Liver (tissue), 10 donors: ENCODE measurements at places on chromosomes 2 and 18.

DNA sequence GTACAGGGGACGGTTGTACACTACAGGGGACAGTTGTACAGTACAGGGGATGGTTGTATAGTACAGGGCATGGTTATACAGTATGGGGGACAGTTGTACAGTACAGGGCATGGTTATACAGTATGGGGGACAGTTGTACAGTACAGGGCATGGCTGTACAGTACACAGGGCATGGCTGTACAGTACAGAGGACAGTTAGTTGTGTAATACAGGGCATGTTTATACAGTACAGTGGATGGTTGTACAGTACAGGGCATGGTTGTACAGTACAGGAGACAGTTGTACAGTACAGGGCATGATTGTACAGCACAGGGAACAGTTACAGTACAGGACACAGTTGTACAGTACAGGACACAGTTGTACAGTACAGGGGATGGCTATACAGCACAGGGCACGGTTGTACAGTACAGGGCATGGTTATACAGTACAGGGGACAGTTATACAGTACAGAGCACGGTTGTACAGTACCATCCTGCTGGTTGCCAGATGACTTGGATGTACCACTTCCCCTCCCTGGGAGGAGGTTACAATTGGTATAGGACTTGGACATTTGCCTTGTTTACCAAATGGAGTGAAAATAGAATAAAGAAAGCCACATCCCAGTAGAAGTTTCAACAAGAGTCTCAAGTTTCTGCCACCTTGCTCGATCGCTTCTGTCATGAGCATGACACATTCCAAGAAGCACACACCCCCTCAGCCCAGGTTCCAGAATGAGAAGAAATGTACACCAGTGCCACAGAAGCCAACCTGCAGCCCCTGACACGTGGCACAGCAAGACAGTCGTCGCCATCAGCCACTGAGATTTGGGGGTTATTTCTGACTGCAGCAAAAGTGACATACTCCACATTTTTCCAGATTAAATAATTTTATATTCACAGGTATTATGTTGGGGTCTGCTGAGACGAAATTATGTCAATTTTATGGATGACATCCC is 16.0 kb downstream of the CYRIA start:
- no peak for DNase-seq

DNA sequence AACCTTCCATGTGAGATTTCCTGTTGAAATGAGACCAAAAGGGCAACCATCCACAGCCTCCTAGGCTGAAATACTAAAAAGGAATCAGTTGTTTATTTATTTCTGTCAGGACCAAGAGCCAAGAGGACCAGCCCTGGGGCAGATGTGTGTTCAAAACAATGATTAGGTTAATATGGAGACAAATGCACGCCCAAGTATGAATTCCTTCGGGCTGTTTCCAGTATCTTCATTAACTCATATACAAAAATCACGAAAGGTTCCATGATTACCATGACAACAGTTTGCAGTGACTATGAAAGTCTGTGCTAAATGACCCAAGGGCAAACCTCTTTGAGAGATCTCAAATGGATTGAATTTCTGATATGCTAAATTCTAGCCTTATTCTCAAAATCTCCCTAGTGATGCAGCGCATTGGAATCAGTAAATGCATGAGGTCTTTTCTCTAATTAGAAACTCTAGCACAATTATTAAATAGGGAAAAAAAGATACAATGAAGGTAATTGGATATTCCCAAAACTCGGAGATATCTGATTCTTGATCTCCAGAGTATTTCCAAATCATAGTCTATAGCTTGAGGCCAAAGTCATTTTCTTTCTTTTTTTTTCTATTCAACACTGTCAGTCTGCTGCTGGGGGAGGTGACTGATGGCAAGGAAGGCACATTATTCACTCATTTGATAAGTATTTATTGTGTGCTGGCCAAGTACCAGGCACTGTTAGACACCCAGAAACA is 35.6 kb downstream of the VIT start:
- no peak for DNase-seq

- no peak for DNase-seq
These were observed 349.1 kb downstream of the ANAPC1 start for GRCh38 chr2:111534910-111535352.

DNA sequence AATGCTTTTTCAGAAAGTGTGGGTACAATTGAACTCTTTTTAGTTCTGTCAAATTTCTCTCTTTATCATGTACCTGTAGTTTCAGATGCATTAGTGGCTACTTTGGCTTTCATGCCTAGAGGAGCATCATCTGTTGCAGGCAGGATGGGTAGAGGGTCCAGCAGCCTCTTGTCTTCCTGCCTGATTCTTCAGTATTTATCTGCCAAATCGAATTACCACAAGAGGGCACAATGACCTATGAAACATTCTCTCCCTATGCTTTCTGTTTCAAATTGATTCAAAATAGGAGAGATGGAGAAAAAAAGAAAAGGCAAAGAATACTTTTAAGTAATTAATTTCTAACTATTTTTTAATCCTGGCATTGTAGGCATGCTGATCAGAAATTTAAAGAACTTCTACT is 477.2 kb downstream of the TRIB2 start:
- no peak for DNase-seq

- no peak for DNase-seq
These were observed 129.5 kb upstream of the TRIB2 start for GRCh38 chr2:12587228-12587627.

DNA sequence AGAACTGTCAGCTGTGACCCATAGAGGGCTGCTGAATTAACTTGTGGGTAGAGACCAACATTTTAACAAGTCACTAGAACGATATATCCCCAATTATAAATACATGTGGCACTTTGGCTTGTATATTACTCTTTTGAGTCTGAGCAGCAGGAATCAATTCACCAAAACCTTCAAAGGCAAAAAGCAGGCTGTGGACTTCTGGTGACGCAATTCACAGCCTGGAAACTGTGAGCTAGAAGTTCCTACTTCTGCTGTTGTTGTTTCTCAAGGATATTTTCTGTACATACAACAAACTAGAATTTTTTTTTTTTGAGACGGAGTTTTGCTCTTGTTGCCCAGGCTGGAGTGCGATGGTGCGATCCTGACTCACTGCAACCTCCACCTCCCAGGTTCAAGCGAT is 37.3 kb downstream of the PTCD3 start:
- no peak for DNase-seq

- DNase-seq, result no peak
These were observed 2.2 kb downstream of the ALPI start for GRCh38 chr2:232458051-232458660.

DNA sequence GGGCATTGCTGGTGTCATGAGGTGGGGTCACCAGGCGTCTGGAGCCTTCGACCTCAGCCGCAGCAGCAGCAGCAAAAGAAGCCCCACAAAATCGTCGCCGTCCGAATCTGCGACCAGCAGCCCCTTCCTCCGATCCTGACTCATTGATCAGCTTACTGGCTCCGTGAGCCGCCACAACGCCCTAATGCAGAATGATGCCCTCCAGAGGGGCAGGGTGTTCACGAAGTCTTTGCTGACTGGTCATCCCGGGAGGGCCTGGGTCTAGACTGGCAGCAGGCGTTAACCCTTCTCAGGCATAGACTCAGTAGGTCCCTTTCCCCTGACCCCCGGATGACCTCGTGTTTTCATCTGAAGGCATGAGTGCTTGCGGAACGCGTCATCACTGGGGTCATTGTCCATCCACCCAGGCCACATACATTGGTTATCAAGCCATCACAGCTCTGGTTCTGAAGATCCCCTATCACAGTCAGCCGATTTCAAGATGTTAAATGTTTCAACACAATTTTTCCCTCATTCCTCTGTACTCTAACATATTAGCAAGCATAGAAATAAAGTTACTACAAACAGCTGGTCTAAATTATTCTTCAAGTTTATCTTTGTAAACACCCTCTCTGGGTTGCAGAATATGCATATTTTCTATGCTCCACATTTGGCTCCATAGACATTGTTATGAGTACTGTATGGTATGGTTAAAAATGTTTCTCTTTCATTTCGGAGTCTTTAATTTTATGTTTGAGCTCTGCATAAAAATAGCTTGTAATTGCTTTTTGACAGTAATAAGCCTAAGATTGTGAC is 83.3 kb upstream of the SALL3 start:
- no peak for DNase-seq

DNA sequence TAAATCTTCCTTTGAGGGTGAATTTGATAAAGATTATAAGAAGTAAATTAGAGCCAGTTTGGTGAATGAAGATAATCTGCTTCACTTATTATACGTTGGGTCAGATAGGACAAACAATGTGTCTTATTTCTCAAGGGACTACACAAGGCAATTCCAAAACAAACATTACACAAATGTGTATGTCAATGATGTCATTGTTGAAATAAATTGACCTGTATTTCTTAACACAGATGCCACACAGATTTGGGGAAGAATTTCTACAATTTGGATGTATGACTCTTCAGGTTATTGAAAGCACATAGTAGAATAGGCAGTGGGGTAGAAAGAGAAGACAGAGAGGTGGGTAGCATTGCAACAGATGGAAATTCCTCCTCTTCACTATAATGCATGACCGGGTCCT is 6.9 kb upstream of the CRIM1 start:
- DNase-seq, result no peak
